ENCODE measurements at places on chromosomes 3 and 15. TPM values are rescaled to one million over a fixed set of nuclear protein-coding genes. Genes with fewer than 3 reads are reported as not detected.

Gene HGD
- polyA plus RNA-seq: 91.7 TPM

DNA sequence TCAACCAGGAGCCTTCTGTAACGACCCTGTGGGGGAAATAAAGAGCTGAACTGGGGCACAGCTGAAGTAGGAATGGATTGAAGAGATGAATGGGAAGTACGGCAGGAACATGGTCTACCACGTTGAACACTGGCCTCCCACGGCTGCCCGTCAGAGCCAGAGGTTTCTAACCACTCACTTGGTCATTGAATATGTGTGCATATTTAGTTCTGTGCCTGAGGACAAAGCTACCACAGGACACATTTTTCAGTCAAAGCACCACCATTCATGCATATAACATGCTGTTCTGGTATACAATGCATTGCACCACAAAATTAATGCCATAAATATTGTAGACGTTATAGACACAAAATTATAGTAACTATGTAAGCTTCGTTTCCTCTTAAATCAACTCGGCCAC lies 75.5 kb downstream of the MB21D2 start:
- no peak for DNase-seq

DNA sequence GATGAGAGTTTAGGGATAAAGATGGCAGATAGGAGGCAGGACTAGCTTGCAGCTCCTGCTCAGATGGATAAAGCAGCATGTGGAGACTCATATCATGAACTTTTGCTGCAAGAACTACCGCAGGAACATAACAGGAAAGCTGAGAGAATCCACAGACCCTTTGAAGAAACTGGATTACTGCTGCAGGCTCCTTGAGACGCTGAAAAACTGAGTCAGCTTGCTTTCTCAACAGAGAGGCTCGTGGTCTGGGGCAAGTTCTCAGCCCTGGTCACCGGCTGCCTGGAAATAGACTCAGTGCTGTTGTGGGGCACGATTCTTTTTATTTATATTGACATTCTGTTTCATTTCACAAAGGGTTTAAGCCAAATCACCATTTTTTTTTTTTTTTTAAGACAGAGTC lies 28.8 kb upstream of the TRIM59 start:
- no peak for DNase-seq

GRCh38 chr3:156787001-156787400 lies 39.2 kb upstream of the LEKR1 start:
- DNase-seq: no peak

Gene ARPIN
- polyA plus RNA-seq: 30.9 TPM

GRCh38 chr15:31974855-31975829 lies 55.2 kb upstream of the CHRNA7 start:
- DNase-seq: no peak
